AG04449 (cell line): ENCODE measurements at places on chromosomes 1 and 21.
A peak's percentile ranks its signal among the peaks of the same experiment; 100 is the strongest.

DNA sequence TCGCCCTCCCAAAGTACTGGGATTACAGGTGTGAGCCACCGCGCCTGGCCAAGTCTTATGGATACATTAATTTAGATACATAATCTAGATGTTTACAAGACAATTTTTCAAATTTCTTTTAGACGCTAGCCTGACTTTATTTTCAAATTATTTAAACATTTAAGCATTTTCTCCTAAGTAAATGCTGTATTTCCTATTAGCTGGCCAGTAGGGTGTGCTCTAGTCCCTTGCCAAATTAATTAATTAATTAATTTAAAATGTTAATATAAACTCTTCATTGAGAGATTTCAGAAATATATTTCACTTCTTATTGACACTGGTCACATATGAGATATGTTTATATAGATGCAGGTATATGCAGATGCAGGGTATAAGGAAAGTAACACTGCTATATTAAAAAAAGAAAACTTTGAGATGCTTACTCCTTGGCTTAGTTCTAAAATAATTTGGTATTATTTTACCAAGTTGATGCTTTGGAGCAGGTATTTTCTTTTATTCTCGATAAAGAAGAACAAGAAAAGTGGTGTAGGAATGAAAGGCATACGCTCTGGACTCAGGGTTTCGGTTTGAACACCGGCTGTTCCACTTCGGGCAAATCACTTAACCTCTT is 5.2 kb upstream of the ERRFI1 start:
- no peak for DNase-seq

DNA sequence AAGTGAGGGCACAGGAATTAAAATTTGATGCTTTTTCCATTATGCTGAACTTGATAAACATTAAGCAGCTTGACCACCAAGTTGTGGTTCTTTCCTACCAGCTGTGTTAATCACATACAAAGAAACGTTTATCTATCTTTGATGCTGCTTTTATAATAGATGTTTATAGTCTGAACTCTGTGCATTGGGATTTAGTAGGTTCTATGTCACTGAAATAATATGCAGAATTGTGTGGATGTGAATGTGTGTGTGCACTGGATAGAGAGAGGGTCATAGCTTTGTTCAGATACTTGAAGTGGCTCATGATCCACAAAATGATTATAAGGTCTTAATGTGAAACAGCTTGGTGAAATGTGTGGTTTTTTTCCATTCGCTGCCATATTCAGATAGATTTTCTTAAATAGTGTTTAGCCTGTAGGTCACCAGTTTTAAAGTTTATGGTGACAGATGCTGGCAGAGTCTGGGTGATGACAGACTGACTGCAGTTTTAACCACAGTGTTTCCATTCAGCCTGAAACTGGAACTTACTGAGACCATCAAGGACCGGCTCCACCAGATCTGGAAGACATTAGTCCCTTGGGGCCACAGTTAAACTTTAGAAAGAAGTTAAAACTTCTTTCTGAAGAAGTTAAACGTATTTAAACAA is 10.2 kb downstream of the DDI2 start:
- DNase-seq = no peak

DNA sequence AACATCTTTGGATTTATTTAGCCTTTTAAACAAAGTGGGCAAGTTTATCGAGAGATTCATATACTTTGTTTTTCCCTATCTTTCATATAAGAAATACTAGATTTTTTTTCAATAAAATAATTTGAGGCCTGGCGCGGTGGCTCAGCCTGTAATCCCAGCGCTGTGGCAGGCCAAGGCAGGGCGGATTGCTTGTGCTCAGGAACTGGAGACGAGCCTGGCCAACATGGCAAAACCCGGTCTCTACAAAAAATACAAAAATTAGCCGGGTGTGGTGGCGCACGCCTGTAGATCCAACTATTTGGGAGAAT is 1.6 kb upstream of the CDC14A start:
- no peak for DNase-seq

DNA sequence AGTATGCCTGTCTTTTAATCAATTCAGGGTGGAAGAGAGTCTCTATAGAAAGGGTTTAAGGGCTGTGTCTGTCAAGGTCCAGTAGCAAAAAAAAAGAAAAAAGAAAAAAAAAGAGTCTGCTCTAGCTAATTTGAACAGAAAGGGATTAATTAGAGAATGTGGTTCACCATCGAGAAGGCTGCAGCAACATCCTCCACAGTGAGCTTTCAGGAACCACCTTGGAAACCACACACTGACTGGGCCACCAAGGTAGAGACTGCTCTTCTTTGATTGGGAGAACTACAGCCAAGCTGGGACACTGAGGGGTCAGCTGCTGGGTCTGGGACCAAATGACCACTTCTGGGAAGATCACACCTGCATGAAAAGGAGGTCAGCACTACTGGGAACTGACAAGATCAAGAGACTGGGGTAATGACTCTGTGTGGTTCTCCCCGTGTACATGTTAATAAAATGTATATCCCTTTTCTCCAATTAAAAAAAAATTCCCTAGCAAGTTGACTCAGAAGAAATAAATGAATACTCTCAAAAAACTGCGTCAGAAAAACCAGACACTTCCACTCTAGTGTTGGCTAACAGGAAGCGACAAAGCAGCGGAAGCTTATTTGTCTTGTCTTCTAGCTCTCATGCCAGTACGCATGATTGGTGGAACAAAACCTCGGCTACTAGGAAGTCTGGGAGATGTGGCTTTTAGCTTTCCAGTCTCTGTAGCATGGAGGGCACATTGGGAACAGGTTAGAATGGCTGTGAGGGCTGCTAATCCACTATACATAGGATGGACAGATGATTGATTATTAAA is 60.0 kb upstream of the IVNS1ABP start:
- peak; percentile 67 for DNase-seq

- DNase-seq = no peak
These were observed 386.2 kb upstream of the ADGRL2 start for GRCh38 chr1:81414488-81415015.

- no peak for DNase-seq
These were observed 17.5 kb downstream of the SLC66A1 start for GRCh38 chr1:19329611-19330010.

GRCh38 chr1:94322696-94323095 is 85.3 kb upstream of the ARHGAP29 start:
- no peak for DNase-seq

- no peak for DNase-seq
These were observed 180.1 kb downstream of the EDEM3 start for GRCh38 chr1:184574588-184574987.

DNA sequence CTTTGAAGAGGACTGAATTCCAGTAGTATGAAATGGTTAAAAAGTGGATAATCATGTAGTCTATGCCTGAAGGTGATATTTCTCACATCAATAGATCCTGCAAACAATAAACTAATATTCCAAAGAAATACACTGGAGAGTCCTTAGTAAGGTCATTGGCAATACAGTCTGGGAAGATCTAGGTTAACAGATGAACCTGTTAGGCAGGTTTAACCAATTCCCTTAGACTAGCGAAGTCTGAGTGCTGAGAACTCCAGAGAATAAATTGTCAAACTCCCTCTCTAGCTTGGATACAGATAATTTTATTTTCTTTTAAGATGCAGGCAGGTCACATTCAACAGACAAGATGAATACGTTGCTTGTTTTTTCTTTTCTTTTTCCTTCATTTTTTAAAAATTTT is 2.4 kb downstream of the GPR157 start:
- no peak for DNase-seq

DNA sequence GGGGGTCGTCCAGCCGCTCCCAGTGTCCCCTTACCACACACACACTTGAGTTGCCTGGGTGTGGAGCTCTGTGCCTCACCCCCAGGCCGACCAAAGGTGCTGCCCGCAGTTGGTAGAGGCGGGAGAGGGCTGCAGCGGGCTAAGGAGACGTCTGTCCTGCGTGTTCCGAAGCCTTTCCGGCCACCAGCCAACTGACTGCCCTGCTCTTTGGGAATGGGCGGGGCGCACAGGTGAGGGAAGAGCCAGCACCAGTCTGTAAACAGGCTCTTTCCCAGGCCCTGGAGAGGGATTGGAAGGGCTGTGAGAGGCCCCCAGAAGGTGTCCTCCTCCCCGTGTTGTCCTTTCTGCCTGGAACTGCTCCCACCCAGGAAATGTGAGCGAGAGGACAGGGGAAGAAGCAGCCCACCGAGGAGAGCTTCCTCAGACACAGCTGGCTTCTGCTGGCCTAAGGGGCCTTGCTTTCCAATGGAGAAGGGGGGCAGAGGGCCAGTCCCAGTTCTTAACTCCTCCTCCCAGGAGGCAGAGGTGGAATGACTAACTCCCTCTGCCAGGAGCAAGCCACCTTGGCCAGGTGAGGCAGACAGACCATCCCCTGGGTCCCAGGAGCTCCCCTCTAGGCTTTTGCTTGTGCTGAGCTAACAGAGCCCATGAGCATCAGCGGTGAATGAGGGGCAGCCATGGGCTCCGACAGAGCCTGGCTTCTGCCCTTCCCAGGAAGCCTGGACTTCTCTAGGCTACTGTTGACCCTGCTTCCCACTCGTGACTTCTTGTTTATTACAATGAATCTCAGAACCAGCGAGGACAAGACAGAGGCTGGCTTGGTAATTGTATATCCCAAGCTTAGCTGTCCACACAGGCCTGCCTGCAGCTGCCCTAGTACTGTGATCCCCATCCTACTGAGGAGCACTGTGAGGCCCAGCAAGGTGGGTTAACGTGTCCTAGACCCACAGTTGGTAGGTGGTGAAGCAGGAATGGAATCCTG is 158.1 kb upstream of the COA6 start:
- DNase-seq = no peak

DNA sequence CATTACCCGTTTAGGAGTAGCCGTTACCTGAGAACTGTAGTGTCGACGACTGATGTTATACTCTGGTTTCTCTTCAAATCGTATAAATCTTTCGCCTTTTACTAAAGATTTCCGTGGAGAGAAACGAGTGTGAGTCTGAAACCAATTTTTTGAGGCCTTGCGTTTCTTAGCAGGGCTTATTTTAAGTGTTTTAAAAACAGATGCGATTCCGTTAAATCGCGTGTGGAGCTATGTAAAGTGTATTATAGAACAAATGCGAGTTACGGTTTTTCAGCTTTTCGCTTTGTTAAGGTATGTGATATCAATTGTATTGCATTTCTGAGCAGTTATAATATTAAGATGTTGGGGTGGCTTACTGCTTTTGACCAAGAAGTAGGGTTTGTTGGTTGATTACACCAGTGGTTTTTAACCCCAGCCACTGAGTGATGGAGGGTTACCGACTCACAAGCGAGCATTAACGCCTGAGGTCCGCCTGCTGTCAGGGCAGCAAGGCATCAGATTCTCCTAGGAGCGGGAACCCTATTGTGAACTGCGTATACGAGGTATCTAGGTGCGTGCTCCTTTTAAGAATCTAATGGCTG is 18.0 kb downstream of the KIAA2013 start:
- peak; percentile 97 for DNase-seq

DNA sequence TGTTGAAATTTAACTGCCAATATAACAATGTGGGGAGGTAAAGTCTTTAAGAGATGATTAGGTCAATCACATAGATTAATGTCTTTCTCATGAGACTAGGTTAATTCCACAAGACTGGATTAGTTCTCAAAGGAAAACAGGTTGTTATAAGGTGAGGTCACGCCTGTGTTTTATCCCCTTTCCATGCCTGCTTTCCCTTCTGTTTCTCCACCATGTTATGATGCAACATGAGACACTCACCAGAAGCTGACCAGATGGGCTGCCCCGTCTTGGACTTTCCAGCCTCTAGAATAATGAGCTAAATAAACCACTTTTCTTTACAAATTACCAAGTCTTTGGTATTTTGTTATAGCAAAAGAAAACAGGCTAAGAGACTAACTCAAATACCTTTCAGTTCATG is 70.8 kb downstream of the DDAH1 start:
- DNase-seq = no peak

GRCh38 chr1:219626865-219627264 is 14.0 kb upstream of the ZC3H11B start:
- DNase-seq = no peak

DNA sequence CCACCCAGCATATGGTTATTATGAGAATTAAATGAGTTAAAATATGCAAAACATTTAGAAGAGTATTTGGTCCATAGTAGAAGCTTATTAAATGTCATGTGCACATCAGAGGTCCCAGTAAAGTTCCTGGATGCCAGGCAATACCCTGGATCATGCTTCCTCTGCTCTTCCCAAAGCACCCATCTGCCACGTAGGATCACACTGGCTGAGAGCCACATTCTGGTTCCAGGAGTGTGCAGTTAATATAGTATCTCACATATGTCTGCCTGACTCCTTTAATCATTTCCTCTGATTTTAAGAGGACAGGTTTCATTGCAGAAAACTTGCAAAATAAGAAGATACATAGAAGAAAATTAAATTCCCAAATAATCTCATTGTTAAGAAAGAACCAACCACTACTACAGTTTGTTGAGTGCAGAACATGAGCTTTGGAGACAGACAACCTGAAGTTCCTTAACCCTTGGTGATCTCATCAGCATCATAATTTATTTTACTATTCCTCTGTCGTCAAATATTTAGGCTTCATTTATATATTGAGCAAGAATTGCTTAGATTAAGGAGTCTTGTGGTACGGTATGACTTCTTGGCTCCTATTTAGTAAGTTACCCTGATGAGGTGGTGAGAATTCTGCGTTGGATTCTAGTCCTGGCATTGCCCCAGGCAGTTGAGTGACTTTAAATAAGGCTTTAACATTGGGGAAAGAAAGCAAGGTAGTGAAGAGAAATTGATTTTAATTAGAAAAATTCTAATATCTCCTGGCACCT is 12.3 kb downstream of the SGIP1 start:
- DNase-seq = no peak

DNA sequence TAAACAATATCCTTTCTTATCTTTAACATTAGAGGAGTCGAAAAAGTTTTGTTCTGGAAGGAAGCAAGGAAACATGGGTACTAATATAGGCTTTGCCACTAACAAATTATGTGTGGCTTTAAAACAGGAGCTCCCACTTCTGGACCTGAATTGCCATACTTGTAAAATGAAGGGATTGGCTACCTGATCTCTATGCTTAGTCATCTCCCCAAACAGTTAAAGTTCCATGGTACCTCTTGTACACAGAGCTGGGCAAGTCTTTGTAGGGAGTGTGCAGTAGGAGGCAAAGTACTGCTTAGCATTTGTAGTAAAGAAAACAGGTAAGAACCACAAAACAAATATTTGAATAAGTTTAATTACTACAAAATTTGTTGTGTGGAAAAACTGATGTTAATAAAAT is 81.3 kb downstream of the MAST2 start:
- DNase-seq = no peak

GRCh38 chr1:201648066-201648906 is 109.4 kb downstream of the NAV1 start:
- no peak for DNase-seq

DNA sequence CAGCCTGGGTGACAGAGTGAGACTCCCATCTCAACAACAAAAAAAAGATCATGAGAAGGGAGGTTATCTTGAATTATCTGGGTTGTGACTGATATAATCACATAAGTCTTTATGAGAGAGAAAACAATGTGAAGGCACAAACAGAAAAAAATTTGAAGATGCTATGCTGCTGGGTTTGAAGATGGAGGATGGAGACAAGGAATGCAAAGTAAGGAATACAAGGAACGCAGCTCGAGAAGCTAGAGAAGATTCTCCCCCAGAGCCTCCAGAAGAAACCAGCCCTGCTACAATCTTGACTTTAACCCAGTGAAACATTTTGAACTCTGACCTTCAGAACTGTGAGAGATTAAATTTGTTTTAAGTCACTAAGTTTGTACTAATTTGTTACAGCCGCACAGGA is 15.1 kb downstream of the EVI5 start:
- DNase-seq = no peak

- no peak for DNase-seq
These were observed 45.3 kb upstream of the CTBS start for GRCh38 chr1:84619383-84620102.

- DNase-seq = no peak
These were observed 424.4 kb upstream of the RUNX1 start for GRCh38 chr21:35473496-35473895.

- DNase-seq = no peak
These were observed 20.0 kb upstream of the ALDH4A1 start for GRCh38 chr1:18922319-18922726.

GRCh38 chr1:221837896-221838295 is 96.0 kb upstream of the DUSP10 start:
- no peak for DNase-seq
